ENCODE measurements at places on chromosomes 11 and 22.

DNA sequence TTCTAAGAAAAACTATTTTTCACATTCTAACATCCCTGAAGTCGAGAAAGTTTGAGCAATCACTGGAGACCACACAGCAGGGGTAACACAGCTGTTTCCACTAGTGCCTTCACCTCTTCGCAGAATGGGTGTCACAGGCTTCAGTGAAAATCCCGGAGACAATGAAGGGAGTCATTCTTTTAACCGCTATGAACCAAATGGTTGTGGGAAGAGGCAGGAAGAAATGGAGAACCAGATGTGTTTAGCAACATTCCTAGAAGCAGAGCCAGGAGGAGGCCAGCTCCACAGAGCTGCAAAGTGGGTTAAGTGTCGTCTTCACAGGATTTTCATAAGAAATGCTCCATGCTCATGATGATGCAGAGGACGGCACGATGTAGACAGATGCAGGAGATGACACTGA, 221.1 kb downstream of the LARGE1 start:
- no peak for DNase-seq

GRCh38 chr11:59180907-59181306, 9.0 kb downstream of the DTX4 start:
- DNase-seq: no peak

DNA sequence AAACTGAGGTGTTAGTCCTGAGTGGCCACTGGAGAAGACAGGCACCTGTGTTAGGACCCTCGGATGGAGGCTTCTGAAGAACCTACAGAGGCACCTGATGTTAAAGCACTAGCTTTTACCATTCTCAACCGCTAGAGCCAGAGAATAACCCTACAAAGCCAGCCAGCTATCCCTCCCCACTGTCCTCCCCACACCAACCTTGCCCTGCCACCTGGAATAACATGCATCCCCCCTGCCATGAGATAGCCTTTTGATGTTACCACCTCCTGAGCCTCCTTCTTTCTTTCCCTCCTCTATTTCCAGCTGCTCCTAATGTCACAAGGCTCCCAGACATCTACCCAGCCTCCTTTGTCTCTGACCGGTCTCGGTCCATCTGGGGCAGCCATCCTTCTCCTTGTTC, 28.1 kb downstream of the COMMD9 start:
- no peak for DNase-seq

DNA sequence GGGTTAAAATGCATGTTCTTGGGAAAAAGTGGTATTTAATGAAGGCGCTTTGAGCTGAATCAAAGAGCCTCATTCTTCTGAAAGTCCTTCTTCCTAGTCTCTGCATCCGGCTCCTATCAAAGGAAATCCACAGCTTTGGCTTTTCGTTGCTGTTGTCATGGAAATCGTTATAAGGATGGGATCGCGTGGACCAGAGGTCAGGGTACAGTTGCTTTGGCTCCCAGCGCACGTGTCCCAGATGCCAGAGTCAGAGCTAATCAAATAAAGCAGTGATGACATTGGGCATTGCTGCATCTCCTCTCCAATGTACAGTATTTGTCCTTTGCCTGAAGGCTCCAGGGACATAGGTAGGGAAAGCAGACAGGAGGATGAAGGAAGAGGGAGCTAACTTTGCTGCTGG, 181.9 kb downstream of the MYO18B start:
- no peak for DNase-seq

- no peak for DNase-seq
These were observed 113.7 kb upstream of the BLID start for GRCh38 chr11:122229481-122230384.

GRCh38 chr22:46058591-46059519, 81.9 kb upstream of the WNT7B start:
- no peak for DNase-seq

DNA sequence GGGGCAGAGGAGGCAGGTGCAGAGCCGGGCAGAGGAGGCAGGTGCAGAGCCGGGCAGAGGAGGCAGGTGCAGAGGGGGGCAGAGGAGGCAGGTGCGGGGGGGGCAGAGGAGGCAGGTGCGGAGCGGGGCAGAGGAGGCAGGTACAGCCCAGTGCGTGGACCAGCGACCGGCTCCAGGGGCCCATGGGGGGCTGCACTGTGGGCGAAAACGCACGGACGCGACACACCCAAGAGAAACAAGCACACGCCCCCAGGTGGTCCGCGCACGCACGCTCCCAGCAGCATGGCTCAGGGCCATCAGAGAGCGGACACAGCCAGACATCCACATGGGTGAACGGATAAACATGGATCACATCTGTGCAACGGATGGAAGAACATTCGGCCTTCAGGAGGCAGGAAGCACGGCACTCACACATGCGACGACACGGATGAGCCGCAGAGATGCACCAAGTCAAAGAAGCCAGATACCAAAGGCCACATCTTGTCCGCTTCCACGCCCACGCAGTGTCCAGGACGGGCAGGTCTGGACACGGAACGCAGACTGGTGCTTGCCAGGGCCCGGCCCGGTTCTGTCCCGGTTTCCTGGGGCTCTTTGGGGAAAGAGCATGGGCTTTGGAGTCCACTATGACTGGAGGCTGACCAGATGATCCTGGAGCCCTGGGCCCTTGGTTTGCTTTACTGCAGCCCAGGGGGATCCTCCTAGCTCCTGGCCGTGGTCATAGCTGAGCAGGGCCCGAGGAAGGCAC, 21.8 kb downstream of the OSBPL5 start:
- DNase-seq: no peak

- DNase-seq: no peak
These were observed 8.0 kb downstream of the MYO7A start for GRCh38 chr11:77136074-77136473.

GRCh38 chr22:42786606-42787356, 66.1 kb upstream of the A4GALT start:
- DNase-seq: no peak

DNA sequence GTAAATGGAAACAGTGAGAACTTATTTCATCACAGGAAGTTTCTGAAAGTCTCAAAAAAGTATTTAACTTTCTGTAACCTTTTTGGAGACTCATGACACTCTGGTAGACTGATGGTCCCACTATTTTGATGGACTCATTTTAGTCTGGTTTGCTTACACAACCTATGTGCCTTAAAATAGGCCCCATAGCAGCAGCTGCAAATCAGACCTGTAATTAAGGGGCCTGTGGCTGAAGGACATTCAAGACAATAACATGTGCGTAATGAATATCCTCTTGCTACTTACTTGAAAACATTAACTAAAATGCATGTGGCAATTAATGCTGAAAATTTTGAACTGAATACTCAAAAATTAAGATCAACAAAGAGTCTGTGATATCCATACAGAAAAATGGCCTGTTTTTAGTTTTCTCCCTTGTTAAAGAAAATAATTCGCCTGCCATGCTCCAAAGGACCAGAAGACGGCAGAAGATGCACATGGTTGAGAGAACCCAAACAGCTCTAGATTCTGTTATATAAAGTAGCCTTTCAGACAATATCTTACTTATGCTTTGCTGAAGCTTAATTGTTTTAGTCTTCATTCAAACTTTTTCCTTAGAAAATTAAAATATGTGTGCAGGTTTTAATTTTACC, 568.5 kb downstream of the KCNA4 start:
- DNase-seq: no peak

- DNase-seq: no peak
These were observed 46.8 kb downstream of the CACNA1I start for GRCh38 chr22:39617342-39617741.

GRCh38 chr11:62888406-62888805, 7.7 kb downstream of the SLC3A2 start:
- DNase-seq: no peak

DNA sequence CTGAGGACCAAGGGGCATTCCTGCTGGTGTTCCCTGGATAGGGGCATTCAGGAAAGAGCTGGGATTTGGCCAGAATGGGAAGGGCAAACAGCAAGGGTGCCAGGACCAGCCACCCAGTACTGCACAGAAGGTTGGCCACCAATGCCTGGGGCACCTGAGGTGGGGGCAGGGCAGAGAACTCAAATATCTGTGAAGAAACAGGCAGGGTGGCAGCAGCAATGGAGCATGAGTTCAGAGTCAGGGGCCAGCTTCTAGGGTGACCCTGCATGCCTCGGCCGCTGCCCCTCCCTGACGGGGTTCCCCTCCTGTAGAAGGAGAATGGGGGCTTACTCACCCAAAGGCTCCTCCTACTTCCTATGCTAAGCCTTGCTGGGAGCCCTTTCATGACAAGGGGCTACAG, 79.3 kb upstream of the SHANK2 start:
- DNase-seq: no peak

DNA sequence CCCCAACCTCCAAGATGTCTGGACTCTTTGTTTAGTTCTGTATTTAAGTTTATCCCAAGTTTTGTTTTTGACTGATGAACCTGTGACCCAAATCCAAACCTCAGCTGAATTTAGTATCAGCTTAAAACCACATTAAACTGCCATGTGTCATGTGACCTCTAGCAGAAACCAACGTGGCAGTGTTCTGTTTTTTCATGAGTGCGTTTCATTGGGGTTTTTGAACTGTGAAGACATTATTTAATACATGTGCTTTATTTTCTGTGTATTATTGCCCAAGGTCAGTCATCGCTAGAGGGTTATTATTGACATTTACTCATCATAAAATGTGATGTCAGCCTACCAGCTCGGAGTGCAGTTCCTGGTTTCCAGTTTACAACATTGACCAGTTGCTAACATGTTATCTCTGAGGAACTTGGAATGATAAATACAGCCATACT, 1.8 kb downstream of the TLCD5 start:
- no peak for DNase-seq

- no peak for DNase-seq
These were observed 2.7 kb downstream of the MAJIN start for GRCh38 chr11:64969209-64969608.
